ENCODE measurements at places on chromosomes 7 and 10.

DNA sequence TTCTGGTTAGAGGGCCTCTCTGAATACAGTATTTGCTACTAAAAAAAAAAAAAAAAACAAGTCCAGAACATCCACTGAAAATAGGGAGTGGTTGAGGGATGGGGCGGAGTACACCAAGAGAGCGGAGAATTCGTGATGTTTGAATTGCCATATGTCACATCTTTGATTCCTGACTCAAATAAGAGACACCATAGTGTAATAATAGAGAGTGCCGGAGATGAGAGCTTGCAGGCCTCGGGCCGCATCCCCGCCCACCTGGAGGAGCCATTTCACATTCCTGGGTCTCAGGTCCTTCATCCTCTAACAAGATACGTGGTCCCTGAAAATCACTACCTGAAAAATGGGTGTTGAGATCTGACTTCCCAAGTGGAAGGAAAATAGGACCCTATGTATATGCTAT is 46.8 kb downstream of the KIAA1549 start:
- no peak for DNase-seq

- DNase-seq: no peak
Measured at GRCh38 chr10:121053151-121053550, 202.0 kb downstream of the WDR11 start.

DNA sequence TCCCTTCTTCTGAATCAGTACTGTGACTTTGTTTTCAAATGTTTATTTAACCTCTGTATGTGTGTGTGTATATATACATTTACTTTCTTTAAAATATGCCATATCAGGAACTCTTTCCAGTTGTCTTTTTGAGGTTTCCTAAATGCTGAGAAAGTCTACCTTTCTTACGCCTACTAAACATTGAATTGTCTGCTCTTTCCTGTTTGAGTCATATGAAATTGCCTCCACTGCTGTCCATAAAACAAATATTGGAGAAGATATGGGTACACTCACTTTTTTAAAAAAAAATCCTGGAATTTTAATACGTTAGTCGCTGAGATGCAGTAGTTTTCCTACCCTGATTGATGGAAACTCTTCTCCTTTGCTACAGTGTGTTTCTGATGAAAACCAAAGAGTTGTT is 298.7 kb upstream of the TEX47 start:
- no peak for DNase-seq

DNA sequence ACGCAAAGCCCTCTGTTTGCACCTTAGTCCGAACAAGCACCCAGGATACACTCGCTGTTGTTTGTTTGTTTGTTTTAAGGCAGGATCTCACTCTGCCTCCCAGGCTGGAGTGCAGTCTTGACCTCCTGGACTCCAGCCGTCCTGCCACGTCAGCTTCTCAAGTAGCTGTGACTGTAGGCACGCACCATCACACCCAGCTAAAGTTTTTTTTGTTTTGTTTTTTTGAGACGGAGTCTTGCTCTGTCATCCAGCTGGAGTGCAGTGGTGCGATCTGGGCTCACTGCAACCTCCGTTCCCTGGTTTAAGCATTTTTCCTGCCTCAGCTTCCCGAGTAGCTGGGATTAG is 76.8 kb downstream of the CTBP2 start:
- DNase-seq: peak; percentile 84

DNA sequence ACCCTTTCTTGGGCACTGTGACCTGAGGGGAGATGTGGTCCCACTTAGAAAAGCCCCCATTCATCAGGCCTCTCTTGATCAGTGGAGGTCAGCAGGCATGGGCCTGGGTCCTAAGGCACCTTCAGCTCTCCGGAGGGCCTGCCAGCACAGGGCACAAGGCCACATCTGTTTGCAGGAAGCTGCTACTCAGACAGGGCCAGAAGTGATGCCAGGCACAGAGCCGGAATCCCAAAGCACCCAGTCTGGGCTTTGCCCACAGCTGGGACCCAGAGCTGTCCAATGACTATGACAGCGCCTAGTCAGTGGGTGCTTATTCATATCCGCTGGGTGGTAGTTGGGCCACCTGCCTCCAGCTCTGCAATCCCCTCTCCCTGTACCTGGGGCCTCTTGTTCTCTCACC is 63.2 kb upstream of the ELN start:
- DNase-seq: no peak

DNA sequence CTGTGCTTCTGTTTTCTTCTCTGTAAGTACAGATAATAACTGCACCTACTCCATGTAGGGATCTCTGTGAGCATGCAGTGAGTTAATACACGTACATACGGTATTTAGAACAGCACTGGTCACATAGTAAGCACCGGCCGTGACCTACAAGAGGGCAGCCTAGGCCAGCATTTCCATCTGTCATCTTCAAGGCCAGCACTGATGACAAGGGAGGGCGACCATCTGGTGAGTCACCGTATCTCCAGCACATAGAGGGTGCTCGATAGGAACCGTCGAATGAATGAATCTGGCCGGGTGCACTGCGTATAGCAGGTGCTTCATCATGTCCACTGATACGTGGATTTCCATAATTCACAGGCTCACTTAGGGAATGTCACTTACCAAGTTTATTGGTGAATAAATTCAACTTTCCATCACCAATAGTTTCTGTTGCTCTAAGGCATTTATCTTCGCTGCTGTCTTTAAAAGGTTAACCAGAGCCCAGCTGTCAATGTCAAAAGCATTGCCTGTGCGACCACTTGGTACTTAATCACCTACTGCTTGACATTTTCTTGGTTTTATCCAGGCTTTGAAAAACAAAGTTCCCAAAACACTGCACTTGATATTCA is 8.3 kb downstream of the NOD1 start:
- no peak for DNase-seq

GRCh38 chr10:69576334-69577011 is 3.3 kb upstream of the NEUROG3 start:
- DNase-seq: peak; percentile 18

- no peak for DNase-seq
Measured at GRCh38 chr10:116410351-116410750, 17.3 kb upstream of the PNLIPRP3 start.

DNA sequence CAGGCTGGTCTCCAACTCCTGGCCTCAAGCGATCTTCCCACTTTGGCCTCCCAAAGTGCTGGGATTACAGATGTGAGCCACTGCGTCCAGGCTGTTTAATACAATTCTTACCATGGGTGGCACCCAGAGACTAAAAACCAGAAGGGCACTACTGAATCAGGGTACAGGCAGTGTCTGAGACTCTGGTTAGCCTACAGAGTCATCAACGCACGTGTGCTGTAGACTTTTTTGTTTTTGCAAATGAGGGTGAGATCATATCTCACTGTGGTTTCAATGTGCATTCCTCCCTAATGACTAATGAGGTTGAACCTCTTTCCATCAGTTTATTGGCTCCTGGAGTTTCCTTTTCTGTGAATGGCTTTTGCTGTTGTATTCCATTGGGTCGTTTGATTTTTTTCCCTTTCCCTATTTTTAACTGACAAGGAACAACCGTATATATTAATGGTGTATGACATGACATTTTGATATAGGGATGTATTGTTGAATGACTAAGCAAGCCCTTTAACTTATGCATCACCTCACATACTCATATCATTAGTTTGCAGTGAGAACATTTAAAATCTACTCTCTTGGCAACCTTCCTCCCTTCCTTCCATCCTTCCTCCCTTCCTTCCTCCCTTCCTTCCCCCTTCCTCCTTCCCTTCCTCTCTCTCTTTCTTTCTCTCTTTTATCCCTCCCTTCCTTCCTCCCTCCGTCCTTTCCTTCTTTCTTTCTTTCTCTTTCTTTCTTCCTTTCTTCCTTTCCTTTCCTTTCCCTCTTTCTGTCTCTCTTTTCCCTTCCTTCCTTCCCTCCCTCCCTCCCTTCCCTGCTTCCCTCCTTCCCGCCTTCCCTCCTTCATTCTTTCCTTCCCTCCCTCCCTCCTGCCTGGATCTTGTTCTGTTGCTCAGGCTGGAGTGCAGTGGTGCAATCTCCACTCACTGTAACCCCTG is 9.3 kb upstream of the TMEM270 start:
- peak; percentile 92 for DNase-seq

DNA sequence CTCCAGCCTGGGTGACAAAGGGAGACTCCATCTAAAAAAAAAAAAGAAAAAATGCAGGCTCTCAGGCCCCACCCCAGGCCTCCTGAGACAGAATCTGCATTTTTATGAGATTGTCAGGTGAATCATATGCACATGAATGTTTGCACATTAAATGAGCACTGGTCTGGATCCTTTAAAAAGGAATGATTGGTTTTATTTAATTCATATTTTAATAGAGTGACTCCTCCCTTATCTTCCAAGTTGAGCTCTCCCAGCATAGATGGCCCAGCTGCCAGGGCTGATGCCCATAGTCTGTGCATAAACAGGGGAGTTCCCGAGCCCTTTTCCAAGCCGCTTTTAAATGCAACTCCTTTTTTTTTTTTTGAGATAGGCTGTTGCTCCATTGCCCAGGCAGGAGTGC is 28.5 kb downstream of the CUX1 start:
- no peak for DNase-seq

DNA sequence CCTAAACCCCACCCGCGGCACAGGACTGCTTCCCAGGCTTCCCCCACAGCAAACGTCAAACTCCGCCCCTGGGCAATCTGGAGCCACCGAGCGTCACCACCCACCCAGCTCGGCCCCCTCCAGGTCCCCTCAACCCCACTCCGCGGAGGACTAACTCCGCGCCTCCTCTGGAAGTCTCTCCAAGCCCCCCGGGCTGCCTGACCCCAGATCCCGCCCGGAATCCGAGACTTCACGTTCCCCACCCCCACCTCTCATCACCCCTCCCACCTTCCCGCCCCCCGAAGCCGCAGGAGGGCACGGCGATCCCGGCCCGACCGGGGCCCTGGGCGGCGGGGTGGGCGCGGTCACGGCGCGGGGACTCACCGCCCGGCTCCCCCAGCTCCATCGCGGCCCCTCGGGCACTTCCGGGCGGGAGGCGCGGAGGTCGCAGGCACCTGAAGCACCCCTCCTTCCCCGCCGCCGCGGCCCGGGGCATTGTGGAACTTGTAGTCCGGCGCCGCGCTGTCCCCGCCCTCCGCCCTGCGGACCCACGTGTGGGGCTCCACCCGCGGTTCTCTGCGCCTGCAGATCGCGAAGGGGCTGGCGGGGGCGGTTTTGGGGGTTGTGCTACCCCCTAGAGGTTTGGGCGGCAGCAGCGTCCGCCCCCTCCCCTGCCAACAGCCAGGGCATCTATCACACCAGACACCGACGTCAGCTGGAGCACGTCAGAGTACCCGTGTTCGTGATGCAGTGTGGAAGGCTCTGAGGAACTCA is at the start of gene TMUB1:
Gene TMUB1, minus strand, starts transcription at position 423 of the 753 bp plus-strand sequence. CDS start 930 bp downstream, outside the sequence.
- DNase-seq: peak; percentile 85

DNA sequence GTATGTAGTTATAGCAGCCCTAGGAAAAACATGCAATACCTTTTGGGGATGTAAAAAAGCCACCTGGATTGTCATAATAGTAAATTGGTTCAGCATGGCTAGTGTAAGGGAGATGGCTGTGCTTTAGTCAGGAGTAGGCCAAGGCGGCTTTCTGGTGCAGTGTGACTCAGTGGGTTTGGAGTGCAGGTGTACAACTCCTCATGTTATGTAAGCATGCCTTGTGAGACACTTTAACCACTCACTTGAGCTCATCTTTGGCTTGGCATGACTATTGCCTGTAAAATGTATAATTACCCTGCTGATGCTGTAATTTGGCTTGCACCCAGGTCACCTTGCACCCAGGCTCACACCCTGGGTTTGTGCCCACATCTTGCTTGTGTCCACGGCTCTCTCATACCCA is 239.2 kb upstream of the GLI3 start:
- DNase-seq: no peak

DNA sequence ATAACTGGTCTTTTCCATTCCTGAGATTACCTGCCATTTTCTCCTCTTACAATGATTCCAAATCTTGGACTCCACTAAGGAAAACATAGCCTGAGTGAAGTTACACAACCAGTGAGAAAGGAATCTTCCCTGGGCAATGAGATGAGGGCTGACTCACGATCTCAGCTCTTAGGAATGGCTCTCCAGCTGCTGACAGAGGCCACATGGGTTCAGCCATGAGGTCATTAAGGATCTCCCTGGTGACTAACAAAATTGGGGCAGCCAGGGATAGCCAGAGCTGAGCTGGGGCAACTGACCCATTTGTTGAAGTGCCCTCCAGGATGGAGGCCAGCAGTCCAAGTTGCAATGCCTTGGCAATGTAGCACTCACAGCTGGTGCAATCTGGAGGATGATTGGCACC is 78.7 kb upstream of the MKLN1 start:
- peak; percentile 96 for DNase-seq

DNA sequence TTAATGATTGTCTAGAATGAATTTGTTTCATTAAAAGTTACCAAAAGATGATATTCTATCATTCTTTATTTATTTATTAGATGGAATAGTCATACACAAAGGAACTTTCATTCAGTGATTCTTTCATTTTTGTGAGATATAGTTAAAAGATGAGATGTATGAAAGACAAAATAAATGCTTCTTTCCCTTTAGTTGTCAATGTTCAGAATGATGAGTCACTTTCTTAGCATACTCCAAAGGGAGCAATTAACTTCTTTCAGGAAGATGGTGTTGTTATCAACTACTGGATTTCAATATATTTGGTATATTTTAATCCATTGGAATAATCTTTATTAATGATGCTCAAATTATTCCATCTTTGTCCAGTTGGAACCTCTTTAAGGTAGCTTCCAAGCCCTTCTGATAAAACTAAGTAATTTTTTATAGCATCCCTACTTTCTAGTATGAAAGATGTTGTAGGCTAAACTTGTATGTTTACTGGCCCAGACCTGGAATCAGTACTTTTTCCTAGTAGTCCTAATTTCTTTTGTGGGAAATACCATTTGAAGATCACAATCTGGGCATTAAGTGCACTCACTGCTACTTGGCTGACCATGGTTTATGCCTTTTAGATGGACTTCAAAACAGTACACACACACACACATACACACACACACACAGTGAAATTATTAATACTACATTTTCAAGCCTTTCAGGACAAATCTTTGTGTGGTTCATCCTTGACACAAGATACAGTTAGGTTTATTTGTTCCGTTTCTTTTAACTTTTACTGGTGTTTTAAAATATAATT is 2.5 kb downstream of the GIMAP7 start:
- DNase-seq: no peak

DNA sequence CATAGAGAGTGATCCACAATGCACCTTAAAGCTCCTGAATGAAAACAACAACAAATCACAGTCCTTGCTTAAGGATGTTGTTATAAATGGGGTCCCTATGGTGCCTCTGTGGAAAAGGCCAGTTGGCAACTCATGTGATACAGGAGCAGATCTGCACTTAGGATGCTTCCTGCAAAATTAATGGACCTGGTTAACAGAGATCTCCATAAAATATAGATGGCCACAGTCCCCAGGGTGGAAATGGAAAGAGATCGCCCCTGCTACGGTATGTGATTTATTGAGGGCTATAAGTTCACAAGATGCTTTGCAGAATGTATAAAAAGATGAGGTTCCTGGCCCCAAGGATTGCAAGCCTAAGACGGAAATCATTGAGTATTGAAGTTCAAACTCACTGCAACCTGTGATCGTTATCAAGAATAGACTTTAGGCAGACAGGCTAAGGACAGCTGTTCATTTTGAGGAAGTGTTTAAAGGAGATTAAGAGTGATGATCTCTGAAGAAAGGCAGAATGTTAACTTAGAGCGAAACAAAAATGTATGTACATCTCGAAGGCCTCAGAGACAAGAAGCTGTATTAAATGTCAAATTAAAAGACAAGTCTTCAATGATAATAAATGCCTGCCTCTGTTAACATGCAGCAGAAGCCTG is 174.1 kb upstream of the PLPP4 start:
- DNase-seq: no peak

GRCh38 chr10:87661861-87662785 is 2.4 kb downstream of the PAPSS2 start:
- peak; percentile 66 for DNase-seq

All from adipocyte (in vitro differentiated cells).